G401 (cell line): ENCODE measurements at places on chromosomes 12 and 14.

DNA sequence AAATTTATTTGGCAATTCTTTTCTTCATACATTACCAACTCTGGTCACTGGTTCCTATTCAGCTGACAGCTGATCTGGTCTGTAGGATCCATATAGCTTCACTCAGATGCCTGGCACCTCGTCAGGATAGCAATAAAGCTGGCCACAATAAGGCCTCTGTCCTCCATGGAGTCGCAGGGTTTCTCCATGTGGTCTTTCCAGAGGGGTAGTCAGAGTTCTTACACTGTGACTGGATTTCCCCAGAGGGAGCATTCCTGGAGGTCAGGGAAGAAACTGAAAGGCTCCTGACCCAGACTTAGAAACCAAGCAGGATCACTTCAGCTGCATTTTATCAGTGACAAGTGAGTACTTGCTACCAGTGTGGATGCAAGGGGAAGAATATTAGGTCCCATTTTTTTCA lies 34.9 kb upstream of the SIX1 start:
- no peak for DNase-seq

DNA sequence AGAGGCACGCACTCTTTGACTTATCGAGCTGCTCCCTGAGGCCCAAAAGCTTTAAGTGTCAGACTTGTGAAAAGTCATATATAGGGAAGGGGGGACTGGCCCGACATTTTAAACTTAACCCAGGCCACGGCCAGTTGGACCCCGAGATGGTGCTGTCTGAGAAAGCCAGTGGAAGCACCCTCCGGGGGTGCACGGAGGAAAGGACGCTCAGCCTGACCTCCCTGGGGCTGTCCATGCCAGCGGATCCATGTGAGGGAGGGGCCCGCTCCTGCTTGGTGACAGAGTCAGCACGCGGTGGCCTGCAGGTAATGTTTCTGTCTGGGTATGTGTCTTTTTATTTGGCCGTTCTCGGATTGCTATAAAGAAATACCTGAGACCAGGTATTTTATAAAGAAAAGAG lies 7.0 kb downstream of the ZNF839 start:
- no peak for DNase-seq

DNA sequence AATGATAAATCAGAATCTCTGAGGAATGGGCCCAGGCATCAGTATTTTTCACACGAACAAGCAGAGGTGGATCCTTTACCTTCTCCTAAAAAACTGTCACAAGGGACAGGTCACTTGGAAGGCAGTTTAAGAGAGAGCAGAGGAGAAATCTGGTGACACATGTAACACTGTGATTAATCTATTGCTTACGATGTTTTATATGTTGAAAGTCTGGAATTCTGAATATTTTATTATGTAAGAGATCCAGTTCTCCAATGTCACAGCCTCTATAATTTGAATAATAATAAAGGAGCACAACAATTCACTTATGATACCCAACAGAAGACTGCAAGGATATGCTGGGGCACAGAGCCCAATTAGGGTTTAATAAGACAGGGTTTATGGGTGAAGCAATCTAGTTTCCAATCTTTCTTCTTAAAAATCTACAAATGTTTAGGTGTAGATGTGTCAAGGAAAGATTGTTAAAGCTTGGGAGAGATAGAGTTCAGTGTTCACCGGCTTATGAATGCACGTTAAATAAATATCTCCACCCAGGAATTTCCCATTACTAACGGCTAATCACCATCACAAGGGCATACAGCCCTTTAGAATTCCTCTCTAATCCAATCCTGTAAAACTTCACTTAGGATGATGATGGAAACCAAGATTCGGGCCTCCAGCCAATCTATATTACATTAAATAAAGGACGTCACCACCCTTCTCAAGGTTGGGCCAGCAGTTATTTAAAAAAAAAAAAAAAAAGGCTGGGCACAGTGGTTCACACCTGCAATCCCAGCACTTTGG lies 23.4 kb downstream of the DUSP16 start:
- no peak for DNase-seq

DNA sequence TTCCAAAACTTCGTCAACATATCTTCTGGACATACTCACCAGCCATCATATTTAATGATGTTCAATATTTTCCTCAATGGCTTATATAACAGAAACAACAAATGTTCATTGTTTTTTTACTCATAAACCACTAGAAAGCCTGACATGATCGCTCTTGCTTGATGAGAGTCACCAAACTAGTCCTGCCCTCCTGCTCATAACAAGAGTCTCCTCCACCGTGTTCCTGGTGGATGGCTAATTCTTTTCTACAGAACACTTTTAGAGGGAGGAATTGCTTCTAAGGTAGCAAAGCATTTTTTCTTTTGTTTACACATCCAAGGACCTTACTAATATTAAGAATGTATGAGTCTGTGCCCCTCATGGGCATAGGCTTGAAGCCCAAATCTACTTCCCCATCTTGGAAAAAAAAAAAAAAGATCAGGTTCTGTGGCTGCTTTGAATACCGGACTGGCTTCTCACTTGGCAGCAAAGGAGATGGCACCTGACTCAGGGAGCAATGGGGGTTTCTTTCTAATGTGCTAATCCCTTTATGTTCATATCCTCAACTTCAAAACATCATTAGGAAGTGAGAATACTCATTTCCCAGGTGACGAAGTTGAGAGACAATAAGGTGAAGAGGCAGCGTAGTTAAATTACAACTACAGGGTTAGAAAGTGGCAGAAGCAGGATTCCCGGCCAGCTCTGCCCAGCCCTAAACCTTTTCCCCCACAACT lies 188.8 kb downstream of the EPS8 start:
- DNase-seq = no peak

DNA sequence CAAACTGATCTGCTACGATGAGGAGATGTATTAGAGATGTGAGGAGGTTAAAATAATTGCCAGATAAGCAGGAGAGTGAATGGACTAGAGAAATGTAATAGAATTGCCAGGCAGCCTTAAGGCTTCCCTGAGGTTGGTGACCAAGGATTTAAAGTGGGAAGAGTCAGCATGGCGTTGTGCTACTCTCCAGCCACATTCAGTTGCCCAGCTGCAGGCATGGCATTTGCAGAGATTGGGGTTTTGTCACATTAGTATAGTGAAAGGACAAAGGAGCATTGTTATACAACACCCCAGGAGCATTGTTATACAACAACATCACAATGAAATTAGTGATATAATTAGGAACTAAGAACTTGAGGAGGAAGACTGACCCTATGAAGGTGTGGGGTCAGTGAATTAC lies 31.7 kb downstream of the MARK3 start:
- DNase-seq = no peak

DNA sequence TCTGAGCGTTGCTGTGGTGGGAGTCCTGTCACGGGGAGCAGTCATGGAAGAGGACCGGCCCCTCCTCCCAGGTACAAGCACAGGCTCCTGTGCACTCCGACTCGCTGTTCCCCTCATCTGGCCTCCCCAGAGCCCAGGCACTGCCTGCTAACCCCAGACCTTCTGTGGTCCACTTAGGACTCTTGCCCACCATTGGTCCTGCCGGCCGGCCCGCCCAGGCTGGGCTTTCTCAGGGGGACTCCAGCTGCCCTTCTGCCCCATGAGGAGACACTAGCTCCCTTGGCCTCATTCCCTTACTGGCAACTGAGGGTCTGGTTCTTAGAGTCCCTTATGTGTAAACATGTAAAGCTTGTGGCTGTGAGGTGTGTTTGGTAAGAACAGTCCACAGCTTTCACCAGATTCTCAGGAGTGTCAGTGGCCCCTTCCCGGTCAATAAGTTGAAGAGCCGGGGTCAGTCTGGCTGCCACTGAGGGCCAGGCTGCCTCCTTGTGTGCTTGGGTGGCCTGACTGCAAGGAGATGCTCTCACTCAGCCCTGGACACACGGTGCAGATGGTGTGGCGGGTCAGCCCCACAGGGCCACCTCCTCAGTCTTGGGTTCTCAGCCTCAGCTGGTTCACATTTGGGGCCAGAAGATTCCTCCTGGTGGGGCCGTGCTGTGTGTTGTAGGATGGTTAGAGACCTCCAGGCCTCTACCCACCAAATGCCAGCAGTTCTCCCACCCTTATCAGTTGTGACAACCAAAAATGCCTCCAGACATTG lies 43.6 kb downstream of the DDX51 start:
- no peak for DNase-seq

- no peak for DNase-seq
Observed at GRCh38 chr12:116598311-116599284, 39.4 kb downstream of the MAP1LC3B2 start.

GRCh38 chr12:100741084-100741711 lies 53.4 kb upstream of the ANO4 start:
- DNase-seq = peak; percentile 60
